ENCODE measurements at places on chromosomes 1 and 21.
A peak's percentile ranks its signal among the peaks of the same experiment; 100 is the strongest.

- DNase-seq, result no peak
Observed at GRCh38 chr1:180888870-180889269, 23.8 kb upstream of the KIAA1614 start.

- DNase-seq, result no peak
Observed at GRCh38 chr1:167546935-167547334, 6.6 kb downstream of the CREG1 start.

- no peak for DNase-seq
Observed at GRCh38 chr21:42558368-42558767, 44.7 kb downstream of the SLC37A1 start.

GRCh38 chr1:61071205-61072130 is 10.9 kb upstream of the NFIA start:
- no peak for DNase-seq

- DNase-seq, result no peak
Observed at GRCh38 chr1:234958066-234958705, 170.5 kb downstream of the TOMM20 start.

DNA sequence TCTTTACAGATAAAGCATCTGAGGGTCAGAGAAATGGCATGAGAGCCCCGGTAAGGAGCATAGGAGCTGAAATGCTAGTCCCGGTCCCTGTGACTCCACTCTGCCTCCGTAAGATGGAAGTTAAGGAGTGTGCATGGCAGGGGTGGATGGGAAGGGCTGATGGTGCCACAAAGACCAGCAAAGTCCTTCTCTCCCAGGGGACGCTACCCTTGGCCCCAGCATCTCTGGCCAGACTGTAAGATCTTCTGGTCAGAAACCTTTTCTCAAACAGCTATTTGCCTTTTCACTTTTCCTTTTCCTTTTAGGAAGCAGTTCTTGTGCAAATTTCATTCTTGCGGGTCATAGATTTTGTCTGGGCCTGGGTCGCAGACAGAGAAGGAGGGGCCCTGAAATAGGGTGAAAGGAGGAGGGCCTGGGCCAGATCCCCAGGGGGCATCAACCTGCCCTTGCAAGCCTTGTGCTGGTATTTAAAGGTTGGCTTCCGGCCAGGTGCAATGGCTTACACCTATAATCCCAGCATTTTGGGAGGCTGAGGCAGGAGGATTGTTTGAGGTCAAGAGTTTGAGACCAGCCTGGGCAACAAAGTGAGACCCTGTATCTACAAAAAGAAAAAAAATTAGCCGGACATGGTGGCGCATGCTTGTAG is 14.4 kb upstream of the EPS8L3 start:
- no peak for DNase-seq

GRCh38 chr1:18118078-18118477 is 10.5 kb downstream of the IGSF21 start:
- no peak for DNase-seq

DNA sequence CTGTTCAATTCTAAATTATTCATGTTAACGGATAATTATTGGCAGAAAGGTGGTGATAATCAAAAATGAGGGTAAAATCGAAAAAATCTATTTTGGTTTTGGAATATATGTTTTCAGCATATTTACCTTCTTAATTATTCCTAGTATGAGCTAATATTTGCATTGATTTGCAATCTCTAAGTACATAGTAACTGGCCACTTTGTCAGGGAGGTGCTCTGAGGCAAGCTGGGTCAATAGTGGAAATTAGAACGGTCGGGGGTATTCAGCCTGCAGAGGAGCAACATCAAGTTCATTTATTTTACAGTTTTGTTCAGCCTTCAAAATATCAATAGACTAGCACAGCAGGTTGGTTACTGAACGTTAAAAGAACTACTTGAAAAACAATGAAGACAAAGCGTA is 1.8 kb downstream of the OTUD7B start:
- peak; percentile 83 for DNase-seq

DNA sequence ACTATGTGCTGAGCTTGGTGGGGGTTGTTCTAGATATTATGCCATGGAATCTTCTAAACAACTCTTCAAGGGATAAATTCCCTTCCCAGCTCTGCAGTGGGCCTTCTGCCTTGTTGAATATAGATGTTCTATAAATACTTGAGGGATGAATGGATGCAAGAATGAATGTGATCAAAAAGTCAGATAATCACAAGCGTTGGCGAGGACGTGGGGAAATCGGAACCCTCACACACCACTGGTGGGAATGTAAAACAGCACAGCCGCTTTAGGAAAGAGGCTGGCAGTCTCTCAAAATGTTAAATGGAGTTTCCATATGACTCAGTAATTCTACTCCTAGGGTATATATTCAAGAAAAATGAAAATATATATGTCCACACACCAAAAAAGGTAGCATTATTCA is 19.0 kb downstream of the SDC3 start:
- DNase-seq, result no peak

DNA sequence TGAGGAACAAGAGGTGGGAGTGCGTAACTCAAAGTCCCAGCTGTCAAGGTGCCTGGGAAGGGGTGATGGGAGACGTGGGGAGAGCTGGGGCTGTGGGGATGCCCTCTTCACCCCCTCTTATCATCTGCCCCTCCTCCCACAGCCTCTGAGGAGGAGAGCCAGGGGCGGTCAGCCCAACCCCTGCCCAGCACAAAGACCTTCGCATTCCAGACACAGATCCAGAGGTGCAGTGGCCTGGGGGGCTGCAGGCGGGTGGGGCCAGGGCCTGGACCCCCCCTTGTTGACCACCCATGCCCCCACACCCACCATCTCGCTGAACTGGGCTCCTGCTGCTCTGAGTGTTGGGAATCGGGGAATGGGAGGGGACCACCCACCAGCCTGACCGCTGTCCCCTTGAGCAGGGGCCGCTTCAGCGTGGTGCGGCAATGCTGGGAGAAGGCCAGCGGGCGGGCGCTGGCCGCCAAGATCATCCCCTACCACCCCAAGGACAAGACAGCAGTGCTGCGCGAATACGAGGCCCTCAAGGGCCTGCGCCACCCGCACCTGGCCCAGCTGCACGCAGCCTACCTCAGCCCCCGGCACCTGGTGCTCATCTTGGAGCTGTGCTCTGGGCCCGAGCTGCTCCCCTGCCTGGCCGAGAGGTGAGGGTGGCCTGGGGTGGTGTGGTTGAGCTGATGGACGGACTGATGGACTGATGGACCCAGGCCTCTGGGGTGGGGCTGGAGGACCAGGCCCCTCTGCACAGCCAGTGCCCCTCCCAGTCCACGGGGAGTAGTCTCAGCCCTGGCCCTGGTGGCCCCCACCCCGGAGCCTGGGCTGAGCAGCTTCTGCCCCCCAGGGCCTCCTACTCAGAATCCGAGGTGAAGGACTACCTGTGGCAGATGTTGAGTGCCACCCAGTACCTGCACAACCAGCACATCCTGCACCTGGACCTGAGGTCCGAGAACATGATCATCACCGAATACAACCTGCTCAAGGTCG is 29.7 kb downstream of the TRIM11 start:
- DNase-seq, result no peak

DNA sequence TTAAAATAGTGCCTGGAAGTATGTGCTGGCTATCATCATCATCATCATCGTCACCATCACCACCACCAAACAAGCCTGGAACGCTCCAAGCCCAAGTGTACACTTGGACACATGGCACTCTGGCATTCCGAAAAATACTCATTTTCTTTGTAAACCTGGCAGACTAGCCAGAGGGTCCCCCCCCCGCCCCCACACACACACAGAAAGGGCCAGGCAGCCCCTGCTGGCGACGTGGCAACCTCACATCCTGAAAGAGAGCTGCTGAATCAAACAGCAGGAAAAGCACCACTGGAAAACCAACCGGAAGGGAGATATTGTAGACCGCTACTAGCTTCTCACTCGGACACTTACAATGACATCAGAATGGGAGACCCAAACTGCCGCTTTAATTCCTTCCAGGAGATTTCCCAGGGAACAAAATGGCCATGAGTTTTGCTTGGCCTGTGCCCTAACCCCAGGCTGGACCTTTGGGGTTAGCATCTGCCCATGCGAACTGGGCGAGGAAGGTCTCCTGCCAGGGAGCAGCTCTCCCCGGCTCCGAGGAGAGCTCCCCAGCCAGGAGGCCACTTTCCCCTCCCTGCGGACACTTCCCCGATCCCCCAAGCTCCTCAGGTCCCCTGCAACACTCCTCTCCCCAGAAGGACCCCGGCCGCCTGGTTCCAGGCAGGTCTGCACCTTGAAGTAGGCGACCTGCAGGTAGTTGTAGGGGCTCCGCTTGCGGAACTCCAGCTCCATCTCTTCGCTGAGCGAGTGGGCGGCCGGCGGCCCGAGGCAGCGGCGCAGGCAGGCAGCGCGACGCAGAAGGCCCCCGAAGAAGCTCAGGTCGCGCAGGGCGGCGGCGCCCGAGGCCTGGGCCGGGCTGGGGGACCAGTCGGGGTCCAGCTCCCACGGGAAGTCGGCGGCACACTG is 742 bp downstream of the P3H1 start:
- DNase-seq, result peak; percentile 37

- DNase-seq, result no peak
Observed at GRCh38 chr1:47849591-47850261, 147.5 kb downstream of the TRABD2B start.

- no peak for DNase-seq
Observed at GRCh38 chr1:212689196-212689725, 10.4 kb downstream of the BATF3 start.

DNA sequence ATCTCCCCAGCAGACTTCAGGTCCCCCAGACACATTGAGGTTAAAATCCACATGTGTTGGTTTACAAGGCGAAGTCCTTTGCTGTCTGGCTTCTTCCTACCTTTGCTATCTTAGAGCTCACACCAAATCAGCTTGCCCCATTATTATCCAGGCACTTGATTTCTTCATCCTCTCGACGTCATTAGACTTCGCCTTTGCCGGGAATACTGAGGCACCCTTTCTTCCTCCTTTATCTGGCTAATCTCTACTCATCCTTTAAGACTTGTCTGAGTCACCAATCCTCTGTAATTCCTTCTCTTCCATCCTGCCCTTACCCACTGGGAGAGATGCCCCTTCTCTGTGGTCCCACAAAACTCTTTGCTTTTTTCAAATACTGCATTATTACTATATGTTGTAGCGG is 9.2 kb upstream of the XCL2 start:
- DNase-seq, result no peak

GRCh38 chr1:50126927-50127715 is 18.4 kb downstream of the ELAVL4 start:
- no peak for DNase-seq

DNA sequence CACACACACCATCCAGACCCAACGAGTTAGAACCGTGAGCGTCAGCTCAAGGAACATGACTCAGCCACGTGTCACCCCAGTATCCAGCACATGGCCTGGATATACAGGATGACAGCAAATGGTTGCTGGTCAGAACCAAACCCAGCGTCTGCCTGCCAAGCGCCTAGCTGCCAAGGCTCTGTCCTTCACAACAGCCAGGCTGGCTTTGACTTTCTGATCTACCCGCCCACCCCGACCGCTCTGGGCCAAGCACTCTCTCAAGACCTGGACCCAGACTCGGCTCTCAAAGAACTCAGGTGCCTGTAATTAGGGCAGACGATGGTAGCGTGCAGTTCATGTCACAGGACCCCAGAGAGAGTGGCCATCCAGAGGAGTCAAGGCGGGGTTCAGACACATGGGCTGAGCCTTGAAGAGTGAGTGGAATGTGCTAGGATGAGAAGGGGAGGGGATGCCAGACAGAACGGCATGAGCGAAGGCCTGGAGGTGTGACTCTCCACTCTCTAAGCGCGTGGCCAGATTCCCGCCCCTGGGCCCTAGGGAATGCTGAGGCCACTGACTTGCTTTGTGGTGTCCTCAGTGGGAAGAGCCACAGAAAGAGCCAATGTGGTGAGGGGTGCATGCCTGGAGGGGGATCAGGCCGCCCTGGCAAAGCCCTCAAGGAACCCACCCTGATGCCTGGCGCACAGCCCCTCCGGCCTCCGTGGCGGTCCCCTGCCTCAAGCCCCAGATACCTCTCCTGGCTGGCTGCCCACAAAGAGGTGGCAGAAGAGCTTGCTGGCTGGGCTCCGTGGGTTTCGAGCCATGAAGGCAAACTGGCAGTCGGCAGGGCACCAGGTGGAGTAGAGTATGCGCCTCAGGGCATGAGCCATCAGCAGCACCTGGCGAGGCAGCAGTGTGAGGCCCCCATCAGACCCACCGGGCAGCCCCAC is 7.0 kb downstream of the SH2D5 start:
- DNase-seq, result no peak

DNA sequence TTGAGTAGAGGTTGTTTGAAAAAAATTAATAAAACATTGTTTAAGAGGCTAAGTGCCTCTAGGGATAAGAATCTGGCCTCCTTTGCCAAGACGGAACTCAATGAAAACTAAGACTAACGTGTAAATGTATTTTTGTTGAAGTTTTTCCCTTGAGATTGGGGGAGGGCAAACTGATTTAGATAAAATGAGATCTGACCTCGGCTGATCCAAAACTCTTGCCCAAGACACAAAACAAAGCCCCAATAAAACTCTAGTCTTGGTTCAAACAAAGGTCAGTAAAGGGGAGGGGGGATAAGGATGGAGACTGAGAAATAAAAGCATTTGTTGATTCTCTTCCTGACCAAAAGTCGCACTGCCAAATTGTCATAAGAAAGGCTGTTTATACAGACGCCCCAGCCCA is 134.8 kb upstream of the DPT start:
- DNase-seq, result no peak

- DNase-seq, result no peak
Observed at GRCh38 chr1:9668080-9668479, 16.5 kb downstream of the PIK3CD start.

DNA sequence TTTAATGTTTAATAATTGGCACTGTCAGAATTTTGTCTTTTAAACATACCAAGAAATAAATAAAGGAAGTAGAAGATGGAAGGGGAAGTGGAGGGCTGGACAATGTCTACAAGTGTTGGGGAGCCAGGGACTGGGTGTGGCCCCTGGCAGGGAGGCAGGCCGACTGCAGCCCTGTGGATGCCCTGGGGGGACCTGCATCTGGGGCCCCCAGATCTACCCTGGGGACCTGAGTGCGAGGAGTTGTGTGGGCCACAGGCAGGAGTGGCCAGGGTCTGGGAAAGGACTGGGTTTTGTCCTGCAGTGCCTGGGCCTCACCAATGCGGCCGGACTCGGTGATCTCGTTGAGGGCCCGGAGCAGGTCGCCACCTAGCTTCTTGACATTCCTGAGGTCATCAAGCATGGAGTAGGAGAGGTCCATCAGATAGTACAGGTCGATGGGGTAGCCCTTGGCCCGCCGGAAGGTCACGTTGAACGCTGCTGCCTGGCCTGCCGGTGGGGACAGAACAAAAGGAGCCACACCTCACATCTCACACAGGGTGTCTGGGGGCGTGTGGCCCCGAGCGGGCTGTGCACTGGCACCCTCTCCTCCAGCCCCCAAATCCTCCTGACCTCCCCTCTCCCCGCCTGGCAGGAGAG is 17.5 kb downstream of the ITGB2 start:
- no peak for DNase-seq

- no peak for DNase-seq
Observed at GRCh38 chr1:53061859-53062707, at the start of gene PODN. PODN (plus strand) TSS chr1:53062213; CDS start chr1:53069856, 7,643 bp downstream.

- no peak for DNase-seq
Observed at GRCh38 chr21:45381036-45381787, 23.8 kb upstream of the COL18A1 start.

GRCh38 chr1:205073511-205073910 is 10.7 kb downstream of the TMEM81 start:
- no peak for DNase-seq

GRCh38 chr1:96520579-96520947 is 201.0 kb upstream of the PTBP2 start:
- no peak for DNase-seq
